ENCODE measurements at places on chromosomes 4 and X.

- no peak for DNase-seq
Observed at GRCh38 chr4:76277667-76278066, 26.1 kb downstream of the FAM47E start.

- DNase-seq = no peak
Observed at GRCh38 chr4:106095408-106095807, 200.1 kb downstream of the NPNT start.

- no peak for DNase-seq
Observed at GRCh38 chr4:173181848-173182247, 13.2 kb downstream of the GALNT7 start.

DNA sequence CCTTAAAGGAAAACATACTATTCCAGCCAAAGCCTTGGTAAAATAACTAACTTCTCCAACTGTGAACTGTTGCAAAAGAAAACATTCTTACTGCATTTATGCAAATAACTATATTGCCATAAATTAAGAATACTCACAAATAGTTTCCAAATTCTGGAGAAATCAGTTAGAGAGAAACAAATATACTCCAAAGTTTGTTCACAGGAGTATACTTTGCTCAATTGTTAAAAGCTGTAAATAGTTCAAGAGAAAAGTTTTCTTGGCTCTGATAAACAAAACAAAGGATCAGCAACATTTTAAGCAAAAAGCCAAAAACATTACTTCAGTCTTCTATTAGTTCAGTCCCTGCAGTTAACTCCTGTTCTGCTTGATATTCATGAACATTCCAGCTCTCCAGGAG, 83.0 kb downstream of the EIF4E start:
- DNase-seq = no peak

DNA sequence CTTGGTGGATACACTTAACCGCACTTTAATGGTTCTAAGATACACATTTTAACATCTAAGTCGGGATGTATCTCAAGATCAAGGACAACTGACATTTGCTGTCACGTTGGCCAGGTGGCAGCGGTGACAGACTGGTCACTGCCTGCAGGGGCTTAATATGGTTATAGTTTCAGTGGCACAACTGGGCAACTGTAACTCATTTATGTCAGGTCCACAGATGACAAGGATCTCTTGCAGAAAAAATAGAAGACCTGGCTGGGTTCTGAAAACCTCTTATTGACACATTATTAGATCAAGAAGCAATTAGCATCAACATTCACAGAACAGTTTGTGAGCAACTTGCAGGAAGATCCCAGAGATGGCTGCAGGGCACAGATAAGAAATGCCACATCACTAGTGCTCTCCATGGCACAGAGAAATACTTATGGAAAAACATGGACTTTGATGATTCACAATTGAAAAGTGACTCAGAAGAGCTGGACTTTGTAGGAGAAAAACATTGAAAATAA, 99.6 kb upstream of the SORBS2 start:
- DNase-seq = no peak

DNA sequence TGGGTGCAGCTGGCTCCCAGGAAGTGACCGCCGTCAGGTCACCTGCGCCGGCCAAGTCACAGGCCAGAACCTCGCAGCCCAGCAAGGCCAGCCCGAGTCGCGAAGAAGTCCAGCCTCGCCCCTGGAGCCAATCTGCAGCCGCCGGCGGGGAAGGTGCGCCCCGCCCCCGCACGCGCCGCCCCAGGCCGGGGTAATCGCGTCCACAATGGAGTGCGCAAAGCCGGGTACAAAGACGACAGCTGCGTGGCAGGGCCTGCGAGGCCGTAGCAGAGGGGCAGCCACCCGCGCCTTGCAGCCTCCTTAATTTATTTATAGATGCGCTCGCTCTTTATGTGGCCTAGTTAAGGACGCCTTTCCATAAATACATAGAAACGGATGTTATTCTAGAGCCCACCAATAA, 139.4 kb upstream of the CPEB2 start:
- peak; percentile 35 for DNase-seq

- no peak for DNase-seq
Observed at GRCh38 chr4:173330590-173330989, 3.6 kb downstream of the HMGB2 start.

- DNase-seq = no peak
Observed at GRCh38 chrX:119753639-119754257, 4.6 kb upstream of the SOWAHD start.

DNA sequence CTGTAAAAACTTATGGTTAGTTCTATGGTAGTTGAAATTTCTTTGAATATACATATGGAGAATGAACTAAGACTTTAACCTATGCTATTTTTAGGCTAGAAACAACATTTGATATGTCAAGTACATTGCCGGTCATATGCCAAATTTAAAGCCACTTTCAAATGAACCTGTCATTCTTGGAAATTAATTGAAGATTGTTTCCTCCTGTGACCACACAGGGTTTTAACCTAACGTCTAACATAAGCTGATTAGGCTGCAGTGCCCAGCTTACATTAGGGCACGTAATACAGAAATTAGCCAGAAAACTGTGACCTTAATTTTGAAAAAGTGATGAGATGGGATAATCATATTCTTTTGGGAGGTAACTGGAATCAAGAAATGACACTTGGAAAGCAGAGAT, 645.9 kb downstream of the FSTL5 start:
- DNase-seq = no peak

GRCh38 chr4:143616771-143617170, 83.7 kb downstream of the FREM3 start:
- no peak for DNase-seq

- no peak for DNase-seq
Observed at GRCh38 chr4:158238575-158238974, 28.3 kb downstream of the TMEM144 start.

- DNase-seq = peak; percentile 4
Observed at GRCh38 chrX:5051831-5052491, 1176.7 kb downstream of the NLGN4X start.

- no peak for DNase-seq
Observed at GRCh38 chr4:129346734-129347133, 250.8 kb downstream of the C4orf33 start.

- DNase-seq = no peak
Observed at GRCh38 chr4:175954685-175955084, 111.0 kb upstream of the WDR17 start.

DNA sequence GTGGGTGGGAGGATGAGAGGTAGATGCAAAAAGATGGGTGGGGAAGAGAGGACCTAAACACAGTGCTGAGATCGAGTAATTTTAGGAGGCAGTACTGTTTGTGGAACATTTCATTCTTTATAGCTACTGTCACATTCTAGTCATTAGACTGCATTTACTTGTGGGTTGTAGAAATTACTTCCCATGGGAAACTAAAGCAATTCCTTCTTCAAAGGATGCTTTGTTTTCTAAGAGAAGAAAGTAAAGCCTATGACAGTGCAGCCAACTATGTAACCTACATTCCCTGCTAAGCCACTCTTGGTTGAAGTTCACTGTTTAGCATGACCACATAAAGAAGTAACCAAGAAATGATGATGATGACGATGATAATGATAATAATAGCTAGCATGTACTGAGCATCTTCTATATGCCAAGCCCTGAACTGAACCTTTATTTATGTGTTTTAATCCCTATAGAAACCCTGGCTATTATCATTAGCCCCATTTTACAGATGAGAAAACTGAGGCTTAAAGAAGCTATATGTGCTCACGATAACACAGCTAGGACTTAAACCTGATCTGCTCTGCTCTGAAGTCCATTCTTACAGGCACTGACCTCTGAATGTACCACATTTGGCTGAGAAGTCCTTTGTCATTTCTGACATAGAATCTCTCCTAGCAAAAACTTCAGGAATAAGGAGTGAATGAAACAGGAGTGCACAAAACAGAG, 114.5 kb upstream of the KIT start:
- DNase-seq = no peak

- DNase-seq = no peak
Observed at GRCh38 chr4:2638730-2639129, 102.3 kb downstream of the FAM193A start.

GRCh38 chr4:42281324-42282020, 115.8 kb upstream of the SHISA3 start:
- DNase-seq = no peak

DNA sequence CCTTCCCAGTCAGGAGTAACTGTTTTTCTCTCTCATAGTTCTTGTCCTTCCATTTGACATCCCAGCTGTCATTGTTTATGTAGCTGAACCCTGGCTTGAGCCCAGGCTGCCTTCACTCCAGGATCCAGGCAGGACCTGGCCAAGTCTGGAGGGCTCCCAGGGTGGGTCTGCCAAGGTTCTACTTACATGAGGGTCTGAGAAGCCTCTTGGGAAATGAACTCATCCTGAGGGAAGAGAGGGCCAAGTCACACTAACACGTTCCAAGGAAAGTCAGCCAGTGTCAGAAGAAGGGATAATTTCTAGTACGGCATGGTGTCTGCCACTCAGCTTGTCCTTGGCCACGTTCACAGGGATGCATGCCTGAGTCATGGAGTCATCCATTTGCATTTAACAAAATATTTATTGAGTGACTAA, 54.8 kb upstream of the SRD5A3 start:
- DNase-seq = no peak

- no peak for DNase-seq
Observed at GRCh38 chr4:142402156-142402555, 443.9 kb downstream of the INPP4B start.

GRCh38 chr4:71630803-71631202, 153.1 kb downstream of the GC start:
- no peak for DNase-seq

DNA sequence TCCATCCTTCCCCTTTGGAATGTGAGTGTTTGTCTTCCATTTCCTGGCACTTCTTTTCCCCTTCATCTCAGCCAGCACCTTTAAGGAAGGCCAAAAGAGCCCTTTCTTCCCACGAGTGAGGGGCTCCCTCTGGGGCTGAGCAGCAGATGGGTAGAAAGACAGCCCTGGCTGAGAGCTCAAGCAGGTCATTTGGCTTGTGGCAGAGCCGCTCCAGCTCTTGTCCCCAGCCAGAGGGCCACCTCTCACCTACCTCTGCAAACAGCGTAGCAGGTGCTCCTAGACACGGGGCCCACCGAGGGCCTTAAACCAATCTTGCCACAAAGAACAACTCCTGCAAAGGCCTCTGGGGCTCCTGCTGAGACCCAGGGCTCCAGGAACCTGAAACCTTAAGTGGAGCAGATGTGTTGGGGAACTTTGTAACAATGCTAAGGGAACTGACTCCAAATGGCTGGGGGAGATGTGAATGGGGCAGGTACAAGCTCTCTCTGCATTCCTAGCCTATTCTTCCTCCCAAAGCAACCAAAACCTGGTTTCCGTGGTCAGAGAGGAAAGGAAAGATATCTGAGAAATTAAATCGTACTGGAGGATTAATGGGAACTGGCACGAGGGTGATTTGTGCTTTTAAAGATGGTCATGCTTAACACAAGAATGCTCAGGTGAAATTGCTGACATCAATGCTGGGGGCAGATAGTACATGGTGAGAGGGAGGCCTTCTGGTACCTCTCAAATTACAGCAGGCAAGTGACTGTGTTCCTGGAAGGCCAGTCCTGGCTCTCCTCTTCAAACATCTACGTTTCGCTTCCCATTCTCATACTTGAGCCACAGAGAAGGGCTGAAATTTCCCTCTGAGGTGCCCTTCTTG, 27.0 kb downstream of the TFDP3 start:
- no peak for DNase-seq

GRCh38 chr4:108359130-108359985, 190.6 kb upstream of the LEF1 start:
- no peak for DNase-seq

GRCh38 chr4:174260099-174260498, 23.4 kb downstream of the FBXO8 start:
- DNase-seq = no peak

DNA sequence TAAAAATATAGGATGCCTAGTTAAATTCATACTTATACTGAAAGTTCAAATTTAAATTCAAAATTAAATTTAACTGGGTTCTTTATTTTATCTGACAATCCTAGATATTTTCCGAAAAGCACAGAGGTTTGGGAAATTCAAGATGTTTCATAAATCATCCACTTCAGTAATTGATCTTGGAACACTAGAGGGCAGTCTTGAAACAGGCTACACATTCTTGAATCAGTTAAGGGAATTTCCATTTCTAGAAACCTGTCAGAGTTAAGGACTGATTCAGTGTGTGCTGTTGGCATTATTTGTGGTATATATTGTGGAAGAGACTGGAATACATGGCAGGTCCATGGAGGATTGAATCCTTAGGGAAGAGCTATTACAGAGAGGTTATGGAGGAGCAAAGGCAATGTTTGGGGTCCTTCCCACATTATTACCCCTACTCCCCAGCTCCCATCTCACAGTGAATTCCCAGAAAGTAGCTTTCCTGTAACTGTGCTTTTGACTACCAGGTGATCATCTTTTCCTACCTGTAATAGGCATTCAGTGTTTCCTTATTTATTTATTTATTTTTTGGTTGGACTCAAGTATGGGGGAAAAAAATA, 92.9 kb downstream of the EGF start:
- DNase-seq = no peak

DNA sequence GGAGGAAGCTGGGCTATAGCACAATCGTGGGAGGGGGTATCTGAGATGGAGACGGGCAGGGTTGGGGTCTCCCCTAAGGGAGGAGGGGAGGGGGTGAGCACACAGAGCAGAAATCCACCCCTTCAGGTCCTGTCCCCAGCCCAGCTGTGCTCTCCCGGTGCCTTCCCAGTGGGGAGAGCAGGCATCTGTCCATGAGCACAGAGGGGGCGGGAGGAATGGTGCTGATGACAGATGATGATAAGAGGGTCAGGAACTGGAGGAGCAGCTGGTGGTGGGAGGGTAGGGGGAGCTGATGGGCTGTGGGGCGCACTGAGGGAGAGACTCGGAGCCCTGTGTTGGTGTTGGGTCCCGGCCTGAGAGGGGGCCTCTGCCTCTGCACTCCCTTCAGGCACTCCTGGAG, 8.6 kb downstream of the ATP2B3 start:
- DNase-seq = no peak

GRCh38 chrX:49644991-49645637, 46.3 kb downstream of the GAGE1 start:
- no peak for DNase-seq

GRCh38 chr4:87069037-87069742, 134.4 kb downstream of the AFF1 start:
- no peak for DNase-seq

GRCh38 chr4:151105454-151106032, 6.1 kb downstream of the RPS3A start:
- DNase-seq = no peak

GRCh38 chr4:72429397-72429889, 139.6 kb downstream of the ADAMTS3 start:
- DNase-seq = no peak

DNA sequence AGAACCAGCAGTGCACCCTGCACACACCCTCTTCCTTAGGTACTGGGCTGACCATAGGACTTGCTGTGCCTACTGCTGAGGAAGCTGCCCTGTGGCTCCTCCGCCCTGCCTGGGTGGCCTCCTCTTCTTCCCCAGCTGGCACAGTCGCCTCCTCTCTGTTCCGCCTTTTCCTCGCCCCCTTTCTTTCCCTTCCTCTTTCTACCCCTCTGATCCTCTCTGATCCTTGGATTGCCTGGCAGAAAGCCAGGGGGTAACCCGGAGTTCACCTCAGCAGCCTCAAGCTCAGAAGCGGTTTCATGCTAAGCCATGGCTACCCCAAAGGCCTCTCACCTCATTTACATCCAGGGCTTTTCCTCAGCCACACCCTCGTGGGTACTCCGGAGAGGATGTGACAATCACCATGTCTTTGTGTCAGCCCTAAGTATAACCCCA, 136.2 kb downstream of the SMIM20 start:
- DNase-seq = peak; percentile 85

GRCh38 chr4:105158837-105159236, 12.2 kb downstream of the TET2 start:
- no peak for DNase-seq
